ENCODE measurements at places on chromosomes 4 and X.

DNA sequence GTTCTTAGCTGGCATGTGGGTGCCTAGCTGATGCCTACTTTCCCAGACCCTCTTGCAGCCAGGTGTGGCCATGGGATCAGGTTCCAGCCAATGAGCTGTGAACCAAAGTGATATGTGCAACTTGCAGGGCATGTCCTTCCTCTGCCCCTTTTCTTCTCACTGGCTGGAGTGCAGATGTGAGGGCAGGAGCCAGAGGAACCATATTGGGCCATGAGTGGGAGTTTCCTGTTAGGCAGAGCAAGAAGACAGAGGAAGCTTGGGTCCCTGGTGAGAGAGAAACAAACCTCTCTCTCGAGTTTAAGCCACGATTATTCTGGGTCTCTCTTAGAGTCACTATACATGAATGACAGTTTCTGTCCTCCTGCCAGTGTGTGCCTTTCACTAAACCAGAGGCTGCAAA lies 120.4 kb upstream of the STX18 start:
- DNase-seq = no peak

DNA sequence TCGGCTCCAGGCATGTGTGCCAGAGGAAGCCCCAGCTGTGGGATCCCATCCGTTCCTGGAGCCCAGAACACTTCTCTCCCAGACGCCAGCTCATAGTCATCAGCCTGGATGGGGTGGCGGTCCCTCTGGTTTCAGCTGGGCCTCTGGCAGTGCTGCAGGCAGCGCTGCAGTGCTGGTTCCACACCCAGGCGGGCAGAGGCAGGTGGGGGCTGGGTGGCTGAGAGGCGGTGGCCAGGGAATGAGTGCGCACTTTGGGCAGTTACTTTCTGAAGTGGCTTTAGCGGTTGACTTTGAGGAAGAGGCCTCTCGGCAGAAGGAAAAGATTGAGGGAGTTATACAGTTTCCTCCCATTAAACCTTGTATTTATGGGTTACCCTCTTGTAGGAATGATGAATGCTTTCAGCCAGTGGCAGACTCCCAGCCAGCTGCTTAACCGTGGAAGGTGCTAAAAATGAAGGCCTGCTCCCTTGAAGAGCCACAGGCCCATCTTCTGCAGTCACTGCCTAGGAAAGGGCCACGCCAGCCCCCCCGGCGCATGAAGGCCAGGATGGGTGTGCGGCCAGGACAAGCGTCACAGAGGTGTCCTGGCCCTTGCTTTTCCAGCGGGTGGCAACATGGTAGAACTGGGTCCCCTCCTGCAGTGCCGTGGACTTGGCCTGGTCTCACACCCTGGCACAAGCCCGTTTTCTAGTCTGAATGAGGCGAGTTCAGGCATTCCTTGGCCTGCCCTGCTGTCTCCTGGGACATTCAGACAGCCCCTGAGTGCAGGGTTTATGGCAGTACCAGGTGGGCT lies 9.9 kb downstream of the TADA2B start:
- DNase-seq = no peak

DNA sequence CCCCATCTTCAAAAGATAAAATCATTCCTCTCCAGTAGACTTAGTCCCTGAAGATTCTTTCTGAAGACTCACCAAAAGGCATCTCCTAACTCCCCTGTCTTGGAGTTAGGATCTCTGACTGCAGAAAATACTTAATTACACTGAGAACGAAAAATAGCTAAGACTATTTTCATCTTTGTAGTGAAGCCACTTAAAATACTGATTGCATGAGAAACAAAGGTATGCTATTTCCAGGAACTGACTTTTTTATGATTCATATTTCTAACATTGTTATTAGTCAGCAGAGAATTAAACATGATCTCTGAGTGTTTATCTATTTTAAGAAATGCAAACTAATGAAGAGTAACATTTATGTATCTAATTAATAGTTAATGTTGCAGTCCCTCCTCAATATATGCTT lies 71.8 kb upstream of the NR3C2 start:
- DNase-seq = no peak

GRCh38 chr4:77194366-77194765 lies 37.4 kb downstream of the CCNG2 start:
- no peak for DNase-seq

DNA sequence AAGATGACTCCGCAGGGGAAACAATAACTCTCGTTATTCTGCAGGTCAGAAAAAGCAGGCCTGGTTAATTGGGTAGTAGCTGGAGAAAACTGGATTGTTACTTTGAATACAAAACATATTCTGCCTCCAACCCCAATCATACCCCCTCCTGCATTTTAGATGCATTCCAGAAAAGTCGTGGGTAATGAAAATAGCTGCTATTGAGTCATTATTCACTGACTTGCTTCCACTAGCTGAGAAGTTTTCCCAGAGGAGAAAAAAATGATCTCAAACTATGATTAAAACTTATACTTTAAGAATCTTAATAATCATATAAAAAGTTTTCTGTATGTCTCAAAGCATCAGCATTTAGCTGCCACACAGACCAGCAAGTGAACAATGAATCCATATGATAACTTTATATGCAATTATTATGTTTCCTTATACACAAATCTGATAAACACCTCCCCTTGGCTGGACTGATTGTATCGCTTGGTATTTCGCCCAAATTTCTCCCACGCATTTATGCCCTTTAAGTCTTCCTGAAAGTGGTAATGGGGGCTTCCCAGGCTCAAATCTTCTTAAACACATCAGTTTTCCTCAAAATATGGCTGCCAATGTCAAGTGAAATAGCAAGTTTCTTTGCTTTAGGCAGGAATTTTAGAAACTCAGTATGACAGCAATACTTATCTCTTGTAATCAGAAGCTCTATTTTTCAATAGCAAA lies 181.0 kb downstream of the LDB2 start:
- DNase-seq = no peak

- no peak for DNase-seq
Measured at GRCh38 chr4:77175201-77175611, 18.2 kb downstream of the CCNG2 start.

- no peak for DNase-seq
Measured at GRCh38 chrX:117998171-117998570, 118.4 kb downstream of the KLHL13 start.

DNA sequence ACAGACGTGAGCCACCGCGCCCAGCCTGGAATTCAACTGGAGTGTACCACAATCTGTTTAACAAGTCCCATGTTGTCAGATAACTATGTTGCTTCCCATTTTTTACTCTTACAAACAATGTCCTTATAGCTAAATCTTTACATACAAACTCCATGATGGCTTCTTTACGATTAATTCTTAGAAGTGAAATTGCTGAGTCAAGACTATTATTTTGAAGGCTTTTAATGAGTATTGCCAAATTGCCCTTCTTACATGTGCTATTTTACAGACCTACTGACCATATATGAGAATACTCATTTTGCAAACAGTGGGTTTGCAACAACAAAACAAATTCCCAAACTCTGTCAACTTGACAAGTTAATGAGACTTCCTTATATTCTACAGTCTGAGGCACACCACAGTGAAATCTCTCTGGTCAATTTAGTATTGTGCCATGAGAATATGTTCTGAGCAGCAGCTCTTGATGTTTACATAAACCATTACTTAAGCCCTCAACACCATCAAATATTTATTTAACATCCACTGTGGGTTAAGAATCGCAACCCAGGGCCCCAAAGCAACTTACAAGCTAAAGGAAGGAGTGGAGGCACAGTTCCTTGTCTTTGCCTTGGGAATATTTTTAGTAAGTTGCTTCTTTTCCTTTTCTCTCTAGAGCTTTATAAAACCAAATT lies 128.5 kb downstream of the SPRY1 start:
- no peak for DNase-seq

DNA sequence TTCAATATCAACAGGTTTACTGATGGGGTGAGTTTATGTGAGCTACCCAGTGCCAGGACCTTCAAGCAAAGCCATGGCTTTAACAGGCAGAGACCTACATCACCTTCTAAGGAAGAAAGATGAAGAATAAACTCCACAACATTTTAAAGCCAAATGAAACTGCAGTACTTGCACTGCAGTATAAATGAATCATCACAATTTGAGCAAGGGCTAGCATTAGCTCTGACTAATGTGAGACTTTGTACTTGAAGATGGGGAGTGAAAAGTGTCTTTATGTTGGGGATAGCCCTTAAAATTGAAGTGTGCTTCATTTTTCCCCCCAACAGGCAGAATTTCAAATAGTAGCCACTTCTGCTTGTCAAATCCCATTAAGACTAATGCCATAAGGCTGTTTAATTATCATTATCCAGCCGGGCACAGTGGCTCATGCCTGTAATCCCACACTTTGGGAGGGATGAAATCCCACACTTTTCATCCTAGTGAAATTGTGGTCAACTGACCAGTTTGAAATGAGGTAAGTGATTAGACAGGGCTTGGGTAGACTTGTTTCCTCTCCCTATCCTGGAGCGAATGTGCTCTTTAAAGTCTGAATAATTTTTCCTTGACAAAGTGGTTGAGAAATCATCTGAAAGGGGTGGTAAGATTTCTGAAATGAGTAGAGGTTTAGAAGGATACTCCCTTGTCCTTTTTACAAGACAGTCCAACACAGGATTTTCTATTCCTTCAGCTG lies 27.2 kb upstream of the GPR34 start:
- no peak for DNase-seq

DNA sequence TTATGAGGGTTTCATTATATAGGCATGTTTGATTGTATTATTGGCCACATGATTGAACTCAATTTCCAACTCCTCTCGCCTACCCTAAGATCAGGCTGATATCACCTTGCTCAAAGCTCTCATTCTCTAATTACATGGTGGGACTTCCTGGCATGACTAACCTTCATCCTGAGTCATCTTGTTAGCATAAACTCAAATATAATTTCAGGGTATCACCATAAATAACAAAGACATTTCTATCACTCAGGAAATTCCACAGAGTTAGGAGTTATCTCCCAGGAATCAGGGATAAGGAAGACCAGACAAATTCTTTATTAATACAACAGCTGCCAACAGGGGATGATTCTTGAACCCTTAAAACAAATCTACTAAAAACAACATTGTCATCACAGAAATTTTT lies 90.7 kb downstream of the NDST3 start:
- no peak for DNase-seq

- no peak for DNase-seq
Measured at GRCh38 chr4:55733932-55734331, 85.7 kb upstream of the EXOC1L start.

- no peak for DNase-seq
Measured at GRCh38 chr4:72311291-72311690, 257.7 kb downstream of the ADAMTS3 start.

GRCh38 chr4:55303760-55304165 lies 42.3 kb upstream of the SRD5A3 start:
- DNase-seq = no peak

DNA sequence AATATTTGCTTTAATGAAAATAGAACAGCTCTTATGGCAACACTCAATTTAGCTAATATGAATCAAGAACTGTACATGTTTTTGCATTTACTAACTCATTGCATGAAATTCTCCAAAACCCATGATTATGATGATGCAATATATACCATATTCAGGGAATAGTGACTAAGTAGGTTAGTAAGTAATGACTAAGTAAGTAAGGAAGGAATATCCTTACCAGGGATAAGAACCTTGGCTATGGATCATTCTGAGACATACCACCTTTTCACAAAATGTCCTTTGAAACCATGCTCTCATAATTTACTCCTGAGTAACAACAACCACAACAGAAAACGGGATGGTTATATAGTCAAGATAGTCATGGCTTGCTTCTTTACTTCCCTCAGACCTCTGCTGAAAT lies 1513.0 kb downstream of the STIM2 start:
- DNase-seq = no peak
